Occipital lobe (tissue), 3 donors: ENCODE measurements at places on chromosomes 13 and 19. TPM values are rescaled to one million over a fixed set of nuclear protein-coding genes. Genes with fewer than 3 reads are reported as not detected.

FAM124A gene
- 13.7 TPM for total RNA-seq

DIRAS1 gene
- total RNA-seq = 23.1 TPM

BICRA gene
- 9.8 TPM for total RNA-seq

TPTE2 gene
- 0.16 TPM for total RNA-seq

DPF1 gene
- total RNA-seq = 37.4 TPM

SCGB2B2 gene
- total RNA-seq = 0.16 TPM

ETFB gene
- 49.8 TPM for total RNA-seq

NLRP7 gene
- not detected for total RNA-seq

SOX1 gene
- total RNA-seq = 8.3 TPM

TUBA3C gene
- total RNA-seq = not detected

LILRB5 gene
- total RNA-seq = 0.16 TPM

NLRP9 gene
- total RNA-seq = not detected

FUT1 gene
- 0.47 TPM for total RNA-seq

RDH8 gene
- total RNA-seq = not detected

HSPB6 gene
- total RNA-seq = 0.31 TPM

ZIC2 gene
- 2.8 TPM for total RNA-seq

NALCN gene
- 28.5 TPM for total RNA-seq

ZNF625 gene
- total RNA-seq = 37.6 TPM

ZNF581 gene
- total RNA-seq = 5.6 TPM

CLDN10 gene
- total RNA-seq = 2.3 TPM

ZNF30 gene
- total RNA-seq = 9.8 TPM

ZNF99 gene
- total RNA-seq = 0.16 TPM

PLVAP gene
- 0.94 TPM for total RNA-seq

C19orf85 gene
- not detected for total RNA-seq

TEX26 gene
- 2.3 TPM for total RNA-seq

LHFPL6 gene
- 22.5 TPM for total RNA-seq

ZNF491 gene
- 12.9 TPM for total RNA-seq

KLK14 gene
- not detected for total RNA-seq

PLPPR3 gene
- total RNA-seq = 99.5 TPM

KLK15 gene
- total RNA-seq = not detected

GRIN2D gene
- 2.5 TPM for total RNA-seq

ZNF443 gene
- 13.9 TPM for total RNA-seq

RFPL4A gene
- total RNA-seq = not detected

NLRP11 gene
- total RNA-seq = not detected

ITM2B gene
- total RNA-seq = 135 TPM
